ENCODE measurements at places on chromosomes 7 and 10.
A peak's percentile ranks its signal among the peaks of the same experiment; 100 is the strongest.

GRCh38 chr7:2022737-2023250, 210.0 kb downstream of the MAD1L1 start:
- no peak for DNase-seq

DNA sequence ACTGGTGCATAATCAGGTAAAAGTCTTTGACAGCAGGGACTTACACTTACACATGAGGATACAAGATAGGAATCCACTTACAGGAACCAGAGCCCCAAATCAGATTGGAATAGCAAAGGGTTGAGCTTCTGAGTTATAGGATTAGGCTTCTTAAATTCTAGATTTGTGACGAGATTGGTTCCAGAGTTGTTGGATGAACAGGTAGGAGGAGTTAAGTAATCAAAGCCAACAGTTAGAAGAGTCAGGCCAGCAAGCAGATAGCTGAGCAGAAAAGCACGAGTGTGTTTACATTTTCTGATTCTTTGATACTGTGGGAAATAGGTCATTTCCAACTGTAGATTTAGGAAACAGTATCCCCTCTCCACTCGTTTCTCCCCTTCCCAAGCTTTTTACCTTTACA, 167.0 kb downstream of the MDFIC start:
- DNase-seq: no peak

GRCh38 chr7:30996256-30996655, 32.5 kb downstream of the GHRHR start:
- DNase-seq: no peak

GRCh38 chr10:119120413-119120867, 16.5 kb downstream of the DENND10 start:
- no peak for DNase-seq

GRCh38 chr10:132413226-132414205, 16.5 kb downstream of the PWWP2B start:
- DNase-seq: no peak

DNA sequence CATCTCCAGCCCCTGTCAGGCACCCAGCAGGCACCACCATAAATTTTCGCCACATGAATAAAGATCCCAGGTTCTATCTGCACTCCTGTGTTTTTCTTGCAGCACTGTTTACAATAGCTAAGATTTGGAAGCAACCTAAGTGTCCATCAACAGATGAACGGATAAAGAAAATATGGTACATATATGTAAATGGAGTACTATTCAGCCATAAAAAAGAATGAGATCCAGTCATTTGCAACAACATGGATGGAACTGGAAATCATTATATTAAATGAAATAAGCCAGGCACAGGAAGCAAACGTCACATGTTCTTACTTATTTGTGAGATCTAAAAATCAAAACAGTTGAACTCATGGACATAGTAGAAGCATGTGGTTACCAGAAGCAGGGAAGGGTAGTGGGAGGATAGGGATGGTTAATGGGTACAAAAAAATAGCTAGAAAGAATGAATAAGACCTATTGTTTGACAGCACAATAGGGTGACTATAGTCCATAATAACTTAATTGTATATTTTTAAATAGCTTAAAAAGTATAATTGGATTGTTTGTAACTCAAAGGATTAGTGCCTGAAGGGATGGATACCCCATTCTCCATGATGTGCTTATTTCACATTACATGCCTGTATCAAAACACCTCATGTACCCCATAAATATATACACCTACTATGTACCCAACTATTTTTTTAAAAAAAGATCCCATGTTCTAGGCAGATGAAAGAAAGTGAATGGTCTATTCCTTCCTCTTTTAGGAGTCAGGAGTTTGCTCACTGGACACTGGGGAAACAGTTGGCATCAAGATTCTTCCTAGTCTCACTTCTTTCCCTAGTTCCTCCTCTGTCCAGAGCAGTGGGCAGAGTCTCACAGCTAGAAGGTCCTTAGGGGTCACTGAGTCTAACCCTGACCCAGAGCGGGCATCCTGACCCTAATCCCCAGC, 1.0 kb upstream of the NPFFR1 start:
- DNase-seq: no peak

GRCh38 chr7:6647080-6647479, 10.0 kb downstream of the ZNF316 start:
- no peak for DNase-seq

DNA sequence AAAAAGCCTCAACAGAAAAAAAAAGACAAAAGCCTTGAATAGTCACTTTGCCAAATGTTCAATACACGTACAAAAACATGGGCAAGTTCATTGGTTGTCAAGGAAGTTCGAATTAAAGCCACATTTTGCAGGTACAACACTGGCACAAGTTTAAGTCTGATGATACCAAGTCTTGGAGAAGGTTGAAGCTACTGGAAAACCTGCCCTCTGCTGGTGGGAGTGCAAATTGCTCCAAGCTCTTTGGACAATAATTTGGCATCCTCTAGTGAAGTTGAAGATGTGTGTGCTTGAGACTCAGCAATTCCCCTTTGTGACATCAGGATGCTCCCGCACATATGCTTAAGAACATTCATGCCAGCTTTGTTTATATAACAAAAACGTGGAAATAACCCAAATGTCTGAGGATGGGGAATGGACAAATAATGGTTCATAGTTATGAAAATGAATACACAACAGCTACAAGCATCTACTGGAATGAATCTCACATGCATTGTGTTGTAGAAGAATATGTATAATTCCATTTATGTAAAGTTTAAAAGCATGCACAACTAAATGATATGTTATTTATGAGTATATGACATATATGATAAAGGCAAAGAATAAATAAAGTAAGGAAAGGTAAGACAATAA, 120.0 kb upstream of the PLPP4 start:
- DNase-seq: peak; percentile 52

DNA sequence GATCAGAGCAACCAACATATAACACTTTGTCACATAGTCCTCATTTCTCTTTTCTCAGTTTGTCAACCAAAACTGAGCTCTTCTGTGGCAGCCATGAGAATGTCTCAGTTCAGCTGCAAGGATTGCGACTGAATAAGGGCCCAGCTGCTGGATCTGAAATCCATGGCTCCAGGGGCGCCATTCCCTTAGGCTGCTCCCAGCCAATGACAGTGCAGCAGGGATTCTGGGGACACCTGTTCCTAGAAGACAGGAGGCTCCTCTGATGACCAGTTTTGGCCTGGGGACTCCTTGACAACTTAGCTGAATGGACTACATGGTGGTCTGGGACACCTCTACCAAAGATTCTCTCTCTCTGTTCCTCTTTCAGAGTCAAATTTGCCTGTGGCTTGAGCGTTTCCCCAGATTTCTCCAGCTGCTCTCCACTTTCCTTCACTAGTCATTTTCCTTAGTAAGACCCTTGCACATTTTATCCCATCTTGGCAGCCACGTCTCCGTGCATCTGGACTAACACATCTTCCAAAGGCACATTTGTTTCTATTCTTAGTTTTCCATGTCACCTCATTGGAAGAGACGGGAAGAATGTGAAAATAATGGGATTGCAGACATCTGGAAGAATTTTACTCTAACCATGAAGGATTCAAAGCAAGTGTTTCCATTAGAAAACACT, 28.1 kb upstream of the KIF5B start:
- DNase-seq: no peak

GRCh38 chr7:32104766-32105165, 34.6 kb upstream of the PDE1C start:
- DNase-seq: no peak

- no peak for DNase-seq
Observed at GRCh38 chr10:86188326-86188725, 178.3 kb downstream of the GRID1 start.

Measured in thymus (tissue), 14 donors.